ENCODE measurements at places on chromosomes 3 and 15.

DNA sequence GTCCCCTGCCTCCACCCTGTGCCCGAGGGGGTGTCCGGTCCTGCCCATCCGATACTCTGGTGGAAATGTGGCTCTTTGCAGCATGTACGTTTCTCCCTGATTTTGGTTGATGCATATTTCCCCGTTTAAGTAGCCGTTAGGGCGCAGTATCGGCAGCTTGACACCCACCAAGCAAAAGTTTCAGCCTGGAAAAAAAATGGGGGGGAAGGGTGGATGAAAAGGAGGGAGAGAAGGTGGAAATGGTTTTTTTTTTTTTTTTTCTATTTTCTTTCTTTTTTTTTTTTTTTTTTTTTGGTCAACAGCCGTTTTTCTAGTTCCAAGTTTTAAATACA, 1.3 kb downstream of the RAP2B start:
- DNase-seq, result no peak

DNA sequence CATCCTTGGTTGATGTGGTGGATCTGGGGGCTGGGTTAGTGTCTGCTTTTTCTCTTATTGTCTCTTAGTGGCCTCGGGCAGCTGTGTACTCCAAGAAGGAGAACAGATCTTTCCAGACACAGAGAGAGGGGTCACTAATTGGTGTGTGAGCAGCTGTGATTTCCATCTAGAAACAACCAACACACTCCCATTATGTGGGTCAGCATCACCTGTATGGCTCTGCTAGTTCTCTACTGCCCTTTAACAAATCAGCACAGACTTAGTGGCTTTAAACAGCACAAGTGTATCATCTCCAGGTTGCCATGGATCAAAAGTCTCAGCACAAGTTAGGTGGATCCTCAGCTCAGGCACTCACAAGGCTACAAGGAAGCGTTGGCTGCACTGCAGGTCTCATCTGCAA, 156.8 kb downstream of the LRTM1 start:
- no peak for DNase-seq

DNA sequence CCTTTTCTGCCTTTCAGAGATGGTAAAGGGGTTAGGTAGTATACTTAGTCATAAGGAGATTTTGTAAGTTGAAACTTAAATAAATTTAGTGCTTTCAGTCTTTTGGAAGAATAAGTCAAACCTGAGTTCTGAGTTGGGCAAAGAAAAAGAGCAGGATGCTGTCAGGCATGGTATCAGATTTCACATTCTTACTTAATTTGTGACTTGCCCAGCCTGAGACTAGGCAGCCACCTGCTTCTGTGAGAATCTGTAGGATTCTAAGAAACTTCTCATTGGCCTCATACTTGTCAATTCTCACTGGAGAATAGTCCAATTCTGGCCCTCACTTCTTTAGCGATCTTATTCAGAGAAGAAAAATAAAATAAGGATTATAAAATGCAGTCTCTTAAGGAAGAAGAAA, 577.5 kb downstream of the DIPK2A start:
- DNase-seq, result no peak

DNA sequence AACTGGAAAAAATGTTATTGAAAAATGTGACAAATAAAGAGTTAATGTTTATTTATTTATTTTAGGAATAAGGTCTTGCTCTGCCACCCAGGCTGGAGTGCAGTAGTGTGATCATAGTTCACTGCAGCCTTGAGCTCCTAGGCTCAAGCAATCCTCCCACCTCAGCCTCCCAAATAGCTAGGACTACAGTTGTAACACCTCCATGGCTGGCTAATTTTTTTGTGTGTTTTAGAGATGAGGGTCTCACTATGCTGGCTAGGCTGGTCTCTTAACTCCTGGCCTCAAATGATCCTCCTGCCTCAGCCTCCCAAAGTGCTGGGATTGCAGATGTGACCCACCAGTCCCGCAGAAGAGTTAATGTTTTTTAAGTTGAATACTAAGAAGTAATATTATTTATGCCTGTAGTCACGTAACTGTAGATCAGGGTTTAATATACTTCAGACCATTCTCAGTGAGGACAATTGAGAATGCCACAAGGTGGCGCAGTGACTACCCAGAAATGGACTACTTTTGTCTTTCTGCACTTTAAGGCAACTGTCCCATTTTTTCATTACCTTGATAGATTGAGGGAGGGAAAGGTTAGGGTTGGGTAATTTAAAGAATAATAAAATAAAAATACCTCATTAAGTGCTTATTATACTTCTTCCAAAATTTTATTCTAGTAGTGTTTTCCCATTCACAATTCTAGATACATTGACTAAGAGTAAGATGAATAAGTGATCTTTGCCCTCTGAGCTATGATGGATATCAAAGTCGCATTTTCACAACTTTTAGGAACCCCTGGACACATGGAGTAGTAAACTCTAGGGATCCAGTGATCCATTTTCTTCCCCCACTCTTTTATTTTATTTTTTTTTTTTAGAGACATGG, 6.0 kb downstream of the MUC13 start:
- peak; percentile 8 for DNase-seq

- DNase-seq, result no peak
These were observed 331.3 kb upstream of the PROK2 start for GRCh38 chr3:72116226-72116625.

DNA sequence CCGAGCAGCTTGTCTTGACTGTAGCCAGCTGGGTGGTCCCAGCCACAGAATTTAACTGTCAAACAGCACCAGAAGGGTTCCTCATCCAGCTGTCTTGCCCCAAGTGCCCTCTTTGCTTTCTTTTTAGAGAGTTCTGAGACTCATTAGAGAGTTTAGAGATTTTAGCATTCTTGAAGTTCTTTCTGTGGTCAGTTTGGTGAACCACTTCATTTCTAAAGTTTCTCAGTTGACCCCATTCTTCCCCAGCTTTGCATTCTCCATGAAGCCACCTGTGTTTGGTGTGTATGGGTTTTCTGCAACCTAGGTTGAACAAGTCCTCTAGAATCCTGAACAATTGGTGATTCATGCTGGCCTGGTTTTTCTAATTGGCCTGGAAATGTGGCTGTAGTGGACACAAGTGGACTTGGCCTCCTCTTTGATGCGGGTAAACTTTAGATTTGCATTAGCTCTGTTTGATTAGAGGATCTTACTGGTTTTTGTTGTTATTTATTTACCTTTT, 33.7 kb downstream of the FLNB start:
- no peak for DNase-seq

- DNase-seq, result no peak
These were observed 292.1 kb downstream of the VPS13C start for GRCh38 chr15:61768131-61768530.
